ENCODE measurements at places on chromosomes 7 and 10.

DNA sequence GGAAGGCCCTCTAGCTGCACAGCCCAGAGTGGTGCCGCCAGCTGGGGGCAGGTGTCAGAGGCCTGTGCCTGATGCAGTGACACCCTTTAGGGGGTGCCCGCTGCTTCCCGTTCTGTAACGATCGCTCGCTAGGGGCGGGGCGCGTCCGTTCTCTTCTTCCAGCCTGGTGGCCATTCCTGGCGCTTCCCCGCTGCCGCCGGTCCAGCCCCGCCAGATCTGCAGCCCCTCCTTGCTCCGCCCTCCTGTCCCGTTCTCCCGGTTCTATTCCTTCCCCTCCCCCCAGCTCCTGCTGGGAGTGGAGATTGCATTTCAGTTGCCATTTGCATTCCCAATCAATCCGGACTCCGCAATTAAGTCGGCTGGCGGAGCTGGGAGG, 39.2 kb downstream of the AGAP3 start:
- no peaks in the 10 kb centered on the region for H3K27me3 ChIP-seq
- DNase-seq: no peak
- H3K36me3 ChIP-seq: peaks cover 9% of the 10 kb centered on the region

DNA sequence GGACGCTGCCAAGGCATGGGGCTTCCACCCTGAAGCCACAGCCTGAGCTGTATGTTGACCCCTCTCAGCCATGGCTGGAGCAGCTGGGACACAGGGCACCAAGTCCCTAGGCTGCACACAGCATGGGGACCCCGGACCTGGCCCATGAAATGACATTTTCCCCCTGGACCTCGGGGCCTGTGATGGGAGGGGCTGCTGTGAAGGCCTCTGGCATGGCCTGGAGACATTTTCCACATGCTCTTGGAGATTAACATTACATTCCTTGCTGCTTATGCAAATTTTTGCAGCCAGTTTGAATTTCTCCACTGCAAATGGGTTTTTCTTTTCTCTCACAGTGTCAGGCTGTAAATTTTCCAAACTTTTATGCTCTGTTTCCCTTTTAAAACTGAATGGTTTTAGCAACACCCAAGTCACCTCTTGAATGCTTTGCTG, 463.6 kb downstream of the ZWINT start:
- H3K27me3 ChIP-seq: no peaks in the 10 kb centered on the region
- no peaks in the 10 kb centered on the region for H3K4me1 ChIP-seq
- no peaks in the 10 kb centered on the region for H3K36me3 ChIP-seq
- no peak overlapping the region for H3K27ac ChIP-seq

DNA sequence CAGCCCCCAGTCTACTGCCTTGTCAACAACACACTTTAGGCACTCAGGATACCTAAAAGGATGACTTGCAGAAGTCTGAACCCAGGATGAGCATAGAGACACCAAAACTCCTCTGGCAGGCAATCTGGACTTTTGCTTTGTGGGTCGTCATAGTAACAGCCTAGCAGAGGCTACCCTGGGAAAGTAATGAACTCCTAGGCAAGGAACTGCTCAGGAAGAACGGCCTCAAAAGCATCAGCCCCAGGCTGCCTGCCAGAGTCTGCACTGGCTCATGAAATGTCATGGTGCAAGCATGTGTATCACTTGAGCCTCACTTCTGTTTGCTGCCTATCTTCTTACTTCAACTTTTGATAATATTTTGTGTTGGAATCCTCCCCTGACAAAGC, 715.1 kb downstream of the GRID1 start:
- H3K27ac ChIP-seq: no peak overlapping the region
- DNase-seq: no peak
- no peaks in the 10 kb centered on the region for H3K4me1 ChIP-seq
- H3K27me3 ChIP-seq: no peaks in the 10 kb centered on the region
- H3K36me3 ChIP-seq: no peaks in the 10 kb centered on the region

- peak overlapping the region; percentile 39 for H3K27ac ChIP-seq
- H3K4me1 ChIP-seq: peaks cover 23% of the 10 kb centered on the region
- peak; percentile 67 for DNase-seq
- H3K36me3 ChIP-seq: peaks cover 9% of the 10 kb centered on the region
- H3K4me3 ChIP-seq: peak overlapping the region; percentile 81
- peaks cover 76% of the 10 kb centered on the region for H3K27me3 ChIP-seq
Observed at GRCh38 chr10:123994417-123995081, 98.8 kb downstream of the CHST15 start.

- no peak overlapping the region for H3K4me3 ChIP-seq
- H3K27me3 ChIP-seq: no peaks in the 10 kb centered on the region
- H3K27ac ChIP-seq: no peak overlapping the region
Observed at GRCh38 chr10:68301790-68302502, 29.9 kb upstream of the HNRNPH3 start.

DNA sequence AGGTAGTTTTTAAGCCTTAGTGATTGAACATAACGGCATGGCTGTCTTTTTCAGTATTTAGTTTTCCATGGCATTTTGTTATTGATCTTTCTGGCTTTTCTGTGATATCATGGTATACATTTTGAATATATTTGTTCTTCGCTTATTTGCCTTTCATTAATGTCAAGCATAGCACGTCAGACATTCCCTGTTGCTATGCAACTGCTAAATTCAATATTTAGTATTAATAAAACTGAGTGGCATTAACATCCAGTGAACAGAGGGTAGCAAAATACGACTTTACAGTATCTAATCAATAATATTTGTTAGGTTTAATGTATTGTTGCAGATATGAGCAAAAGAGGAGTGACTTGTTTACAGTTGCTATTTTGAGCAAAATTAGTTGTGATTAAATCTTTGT, 72.5 kb downstream of the LCOR start:
- H3K27me3 ChIP-seq: no peaks in the 10 kb centered on the region
- peaks cover 11% of the 10 kb centered on the region for H3K36me3 ChIP-seq
- no peak for DNase-seq
- no peak overlapping the region for H3K27ac ChIP-seq
- peaks cover 36% of the 10 kb centered on the region for H3K4me1 ChIP-seq

GRCh38 chr10:5631936-5632335, 34.5 kb downstream of the ASB13 start:
- H3K27ac ChIP-seq: no peak overlapping the region
- H3K36me3 ChIP-seq: no peaks in the 10 kb centered on the region
- H3K4me3 ChIP-seq: no peak overlapping the region
- no peak for DNase-seq

DNA sequence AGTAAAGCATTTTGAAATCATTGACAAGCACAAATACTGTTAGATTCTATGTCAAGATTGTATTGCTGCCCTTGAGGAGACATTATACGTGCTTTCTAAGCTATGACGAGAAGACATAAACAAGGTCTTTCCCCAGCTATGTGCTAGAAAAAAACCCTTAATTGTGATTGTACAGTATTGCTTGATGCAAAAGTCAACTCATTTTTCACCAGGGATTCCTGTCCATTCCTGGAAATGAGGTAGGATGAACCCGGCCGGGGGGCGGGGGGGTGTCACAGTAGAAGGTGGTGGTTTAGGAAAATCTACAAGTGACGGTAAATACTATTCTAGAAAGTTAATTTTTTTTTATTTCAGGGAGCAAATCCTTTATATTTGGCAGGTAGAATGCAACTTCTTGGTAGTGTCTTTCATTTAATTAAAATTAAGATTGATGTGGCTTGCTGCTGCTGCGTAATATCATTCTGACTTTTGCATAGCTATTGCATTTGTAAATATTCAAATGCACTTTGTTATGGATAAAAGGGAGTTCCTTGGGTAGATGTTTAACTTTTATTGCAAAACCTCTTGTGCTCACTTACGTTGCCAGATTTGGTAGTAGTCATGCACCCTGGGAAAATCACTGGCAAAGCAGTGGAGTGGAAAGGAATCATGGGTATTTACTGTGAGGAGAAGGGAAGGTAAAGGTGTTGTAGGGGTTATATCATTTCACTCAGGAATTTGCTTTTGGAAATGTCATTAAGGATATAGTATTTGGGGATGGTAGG, 164.4 kb upstream of the PRPS1L1 start:
- no peak for DNase-seq
- H3K4me1 ChIP-seq: no peaks in the 10 kb centered on the region
- no peak overlapping the region for H3K27ac ChIP-seq
- no peak overlapping the region for H3K4me3 ChIP-seq
- no peaks in the 10 kb centered on the region for H3K36me3 ChIP-seq

DNA sequence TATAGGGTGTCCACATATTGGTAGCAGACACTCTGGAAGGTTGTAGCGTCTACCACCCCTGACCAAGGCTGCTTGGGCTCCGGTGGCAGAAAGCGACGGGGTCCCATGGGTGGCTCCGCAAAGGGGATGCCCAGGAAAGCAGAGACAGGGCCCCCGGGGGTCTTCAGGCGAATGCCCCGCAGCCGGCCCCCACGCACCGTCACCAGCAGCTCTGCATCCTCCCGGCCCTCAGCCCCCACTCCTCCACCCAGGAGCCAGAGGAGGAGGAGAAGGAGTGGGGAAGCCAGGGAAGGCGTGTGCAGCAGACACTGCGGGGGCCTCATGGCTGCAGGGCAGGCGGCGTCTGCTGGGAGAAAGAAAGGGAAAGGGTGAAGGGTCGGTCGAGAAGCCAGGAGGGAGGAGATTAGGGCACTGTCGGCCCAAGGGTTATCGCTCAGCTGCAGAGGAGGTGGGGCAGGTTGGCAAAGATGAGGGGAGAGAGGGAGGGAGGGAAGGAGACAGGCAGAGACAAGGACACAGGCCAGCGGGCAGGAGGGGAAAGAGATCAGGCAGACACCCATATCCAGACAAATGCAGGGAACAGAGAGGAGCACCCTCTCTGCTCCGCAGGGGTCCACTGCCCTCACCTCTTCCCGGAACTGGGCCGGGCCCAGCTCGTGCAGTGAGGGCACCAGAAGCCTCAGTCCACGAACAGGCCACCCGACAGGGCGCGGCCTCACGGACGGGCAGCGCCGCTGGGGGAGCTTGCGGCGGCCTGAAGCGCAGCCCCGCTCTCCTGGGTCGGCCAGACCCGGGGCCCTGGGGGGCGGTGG, 1.6 kb downstream of the ACHE start:
- peaks cover 5% of the 10 kb centered on the region for H3K36me3 ChIP-seq
- H3K27me3 ChIP-seq: peaks cover 40% of the 10 kb centered on the region
- H3K4me1 ChIP-seq: peaks cover 28% of the 10 kb centered on the region
- peak overlapping the region; percentile 75 for H3K4me3 ChIP-seq
- no peak overlapping the region for H3K27ac ChIP-seq
- DNase-seq: no peak

GRCh38 chr7:143458263-143458662, 15.0 kb downstream of the TAS2R60 start:
- H3K27ac ChIP-seq: no peak overlapping the region
- peaks cover 6% of the 10 kb centered on the region for H3K27me3 ChIP-seq
- no peak for DNase-seq
- H3K36me3 ChIP-seq: peaks cover 3% of the 10 kb centered on the region

- no peak overlapping the region for H3K4me3 ChIP-seq
- H3K4me1 ChIP-seq: no peaks in the 10 kb centered on the region
- no peak for DNase-seq
- H3K36me3 ChIP-seq: no peaks in the 10 kb centered on the region
Observed at GRCh38 chr7:45420843-45421495, 153.2 kb upstream of the ADCY1 start.

DNA sequence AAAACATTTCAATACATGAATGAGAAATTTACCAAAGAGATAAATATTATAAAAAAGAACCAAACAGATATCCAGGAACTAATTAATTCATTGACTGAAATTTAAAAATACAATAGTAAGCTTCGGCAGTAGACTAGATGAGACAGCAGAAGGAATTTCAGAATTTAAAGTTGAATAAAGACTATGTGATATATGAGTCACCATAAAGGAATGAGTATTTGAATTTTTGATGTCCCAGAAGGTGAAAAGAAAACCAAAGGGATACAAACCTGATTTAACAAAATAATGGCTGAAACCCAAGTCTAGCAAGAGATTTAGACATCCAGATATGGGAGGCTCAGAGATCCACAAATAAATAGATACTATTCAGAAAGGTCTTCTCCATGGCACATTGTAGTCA, 623.9 kb upstream of the FOXK1 start:
- H3K4me1 ChIP-seq: no peaks in the 10 kb centered on the region
- no peak overlapping the region for H3K27ac ChIP-seq
- no peak for DNase-seq
- peaks cover 20% of the 10 kb centered on the region for H3K27me3 ChIP-seq
- H3K36me3 ChIP-seq: peaks cover 3% of the 10 kb centered on the region

DNA sequence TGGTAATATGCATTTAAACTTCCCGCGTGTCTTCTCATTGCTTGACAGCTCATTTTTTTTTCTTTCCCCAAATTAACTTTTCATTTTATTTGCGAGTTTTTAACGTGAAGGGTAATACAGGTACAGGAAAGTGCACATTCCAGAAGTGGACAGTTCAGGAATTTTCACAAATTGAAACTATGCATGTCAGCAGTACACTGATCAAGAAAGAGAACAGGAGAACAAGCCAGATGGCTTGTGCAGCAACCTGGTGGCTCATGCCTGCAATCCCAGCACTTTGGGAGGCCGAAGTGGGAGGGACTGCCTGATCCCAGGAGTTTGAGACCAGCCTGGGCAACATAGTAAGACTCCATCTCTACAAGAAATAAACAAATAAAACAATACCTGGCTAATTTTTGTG, 28.5 kb downstream of the ARL5B start:
- H3K4me1 ChIP-seq: no peaks in the 10 kb centered on the region
- H3K36me3 ChIP-seq: no peaks in the 10 kb centered on the region
- DNase-seq: no peak
- H3K27ac ChIP-seq: no peak overlapping the region

DNA sequence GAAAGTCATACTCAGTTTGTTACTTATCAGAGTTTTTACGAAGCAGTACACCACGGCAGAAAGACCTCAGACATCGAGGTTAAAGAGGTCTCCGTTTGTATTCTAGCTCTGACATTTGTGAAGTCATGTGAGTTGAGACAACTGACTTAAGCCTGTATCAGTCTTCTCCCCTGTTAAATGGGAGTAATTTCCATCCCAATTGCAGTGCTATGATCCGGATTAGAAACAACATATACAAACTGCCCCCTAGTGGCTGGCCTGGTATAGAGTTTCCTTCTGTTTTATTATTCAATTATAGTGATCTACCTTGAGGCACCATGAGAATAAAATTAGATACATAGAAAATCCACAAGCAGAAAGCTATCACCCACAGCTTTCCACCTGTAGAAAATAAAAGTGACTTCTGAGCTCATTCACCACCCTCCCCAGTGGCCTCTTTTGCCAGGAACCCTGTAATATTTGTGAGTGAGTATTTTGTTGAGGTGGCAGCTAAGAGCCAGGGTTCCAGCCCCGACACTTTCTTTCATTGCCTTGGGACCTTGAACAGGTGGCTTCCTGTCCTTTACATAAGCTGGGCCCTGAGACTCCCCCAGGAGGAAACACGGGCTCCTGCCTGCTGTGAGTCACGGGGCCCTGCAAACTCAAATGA, 607.2 kb upstream of the MGMT start:
- no peak for DNase-seq
- H3K4me1 ChIP-seq: no peaks in the 10 kb centered on the region
- H3K27ac ChIP-seq: no peak overlapping the region
- no peaks in the 10 kb centered on the region for H3K36me3 ChIP-seq

- H3K4me1 ChIP-seq: peaks cover 4% of the 10 kb centered on the region
- no peak for DNase-seq
- no peak overlapping the region for H3K27ac ChIP-seq
- no peak overlapping the region for H3K4me3 ChIP-seq
Observed at GRCh38 chr7:12436126-12436525, 32.5 kb upstream of the VWDE start.
